ENCODE measurements at places on chromosomes 1 and 21.
A peak's percentile ranks its signal among the peaks of the same experiment; 100 is the strongest.

GRCh38 chr21:36966821-36967768, 626 bp upstream of the HLCS start:
- H3K4me1 ChIP-seq = peaks cover 15% of the 10 kb centered on the region
- peak overlapping the region; percentile 80 for H3K27ac ChIP-seq
- ATAC-seq = peak; percentile 67
- no peaks in the 10 kb centered on the region for H3K27me3 ChIP-seq

DNA sequence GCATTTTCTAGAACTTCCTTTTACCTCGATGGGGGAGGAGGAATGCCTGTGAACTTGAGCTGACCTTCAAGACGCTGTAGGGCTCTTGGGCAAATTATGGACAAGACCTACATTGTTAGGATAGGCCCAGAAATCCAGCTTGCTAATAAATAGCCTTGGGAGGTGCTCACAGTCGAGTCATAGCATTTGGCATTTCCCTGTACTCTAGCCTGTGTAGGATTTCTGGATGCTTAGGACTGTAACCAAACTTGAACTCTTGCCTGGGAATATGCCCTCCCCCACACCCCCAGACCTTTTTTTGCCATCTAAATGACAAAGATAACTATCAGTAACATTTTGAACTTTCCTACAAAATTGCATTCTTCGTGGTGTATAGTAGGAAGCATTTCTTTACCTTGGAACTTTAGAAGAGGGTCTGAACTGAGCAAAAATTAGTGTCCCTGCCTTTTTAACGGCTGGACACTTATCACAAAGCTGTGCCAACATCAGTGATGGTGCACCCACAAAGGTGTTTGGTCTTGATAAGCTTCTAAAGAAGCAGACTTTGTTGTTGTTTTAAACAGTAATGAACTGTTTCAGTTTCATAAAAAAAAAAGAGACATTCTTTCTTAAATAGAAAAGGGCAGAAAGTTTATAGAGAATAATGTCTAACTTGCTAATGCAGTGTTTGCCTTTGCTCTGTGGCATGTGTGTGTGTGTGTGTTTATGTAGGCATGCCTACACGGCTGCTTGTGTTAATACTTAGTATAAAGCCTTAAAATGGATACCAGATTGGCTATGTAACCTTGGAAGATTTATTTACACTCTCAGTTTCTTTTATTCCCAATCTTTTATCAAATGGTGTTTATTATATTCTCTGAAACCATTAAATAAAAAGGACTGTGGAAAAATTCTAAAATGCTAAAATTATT, 88.2 kb downstream of the NFIA start:
- no peaks in the 10 kb centered on the region for H3K4me1 ChIP-seq
- H3K27me3 ChIP-seq = peaks cover 23% of the 10 kb centered on the region
- H3K4me3 ChIP-seq = no peak overlapping the region
- no peak overlapping the region for H3K27ac ChIP-seq
- no peaks in the 10 kb centered on the region for H3K36me3 ChIP-seq

DNA sequence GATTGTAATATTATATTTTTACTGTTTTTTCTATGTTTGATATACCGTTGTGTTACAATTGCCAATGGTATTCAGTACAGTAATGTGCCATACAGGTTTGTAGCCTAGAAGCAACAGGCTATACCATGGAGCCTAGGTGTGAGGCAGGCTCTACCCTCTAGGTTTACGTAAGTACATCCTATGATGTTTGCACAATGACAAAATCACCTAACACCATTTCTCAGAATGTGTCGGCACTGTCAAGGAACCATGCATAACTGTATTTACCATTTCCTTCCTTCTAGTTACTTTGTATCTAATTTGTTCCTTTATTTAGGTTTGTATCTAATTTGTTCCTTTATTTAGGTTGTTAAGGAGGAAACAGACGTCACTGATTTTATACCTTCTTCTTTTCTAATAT, 9.9 kb downstream of the NPHP4 start:
- H3K4me1 ChIP-seq = peaks cover 11% of the 10 kb centered on the region
- H3K27ac ChIP-seq = no peak overlapping the region
- ATAC-seq = no peak
- H3K27me3 ChIP-seq = no peaks in the 10 kb centered on the region
- H3K36me3 ChIP-seq = peaks cover 14% of the 10 kb centered on the region

GRCh38 chr1:198656500-198656932, 17.7 kb downstream of the PTPRC start:
- H3K27me3 ChIP-seq = no peaks in the 10 kb centered on the region
- H3K4me1 ChIP-seq = peaks cover 53% of the 10 kb centered on the region
- H3K27ac ChIP-seq = peak overlapping the region; percentile 92
- peak overlapping the region; percentile 63 for H3K4me3 ChIP-seq

- ATAC-seq = no peak
- no peaks in the 10 kb centered on the region for H3K36me3 ChIP-seq
- H3K4me3 ChIP-seq = no peak overlapping the region
- peaks cover 7% of the 10 kb centered on the region for H3K4me1 ChIP-seq
- H3K27me3 ChIP-seq = peaks cover 17% of the 10 kb centered on the region
These were observed 1.6 kb upstream of the KDF1 start for GRCh38 chr1:26961826-26962225.

GRCh38 chr1:92921031-92922023, 39.9 kb downstream of the DIPK1A start:
- peak overlapping the region; percentile 17 for H3K27ac ChIP-seq
- H3K36me3 ChIP-seq = peaks cover 55% of the 10 kb centered on the region
- no peaks in the 10 kb centered on the region for H3K27me3 ChIP-seq
- H3K4me1 ChIP-seq = peaks cover 67% of the 10 kb centered on the region
- no peak overlapping the region for H3K4me3 ChIP-seq

DNA sequence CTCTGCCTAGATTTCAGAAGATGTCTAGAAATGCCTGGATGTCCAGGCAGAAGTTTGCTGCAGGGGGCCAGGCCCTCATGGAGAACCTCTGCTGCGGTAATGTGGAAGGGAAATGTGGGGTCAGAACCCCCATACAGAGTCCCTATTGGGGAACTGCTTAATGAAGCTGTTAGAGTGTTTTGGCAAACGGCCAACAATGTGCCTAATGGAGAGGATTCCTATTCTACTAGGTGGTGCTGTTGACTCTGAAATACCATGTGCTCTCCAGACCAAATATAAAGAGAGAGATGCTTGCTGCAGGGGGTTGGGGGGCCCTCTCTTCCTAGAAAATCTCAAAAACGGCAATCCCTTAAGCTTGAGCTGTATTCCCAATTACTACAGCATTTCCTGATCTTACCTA, 57.1 kb upstream of the DR1 start:
- peaks cover under 1% of the 10 kb centered on the region for H3K4me1 ChIP-seq
- H3K27ac ChIP-seq = no peak overlapping the region
- H3K36me3 ChIP-seq = peaks cover 90% of the 10 kb centered on the region
- ATAC-seq = no peak

DNA sequence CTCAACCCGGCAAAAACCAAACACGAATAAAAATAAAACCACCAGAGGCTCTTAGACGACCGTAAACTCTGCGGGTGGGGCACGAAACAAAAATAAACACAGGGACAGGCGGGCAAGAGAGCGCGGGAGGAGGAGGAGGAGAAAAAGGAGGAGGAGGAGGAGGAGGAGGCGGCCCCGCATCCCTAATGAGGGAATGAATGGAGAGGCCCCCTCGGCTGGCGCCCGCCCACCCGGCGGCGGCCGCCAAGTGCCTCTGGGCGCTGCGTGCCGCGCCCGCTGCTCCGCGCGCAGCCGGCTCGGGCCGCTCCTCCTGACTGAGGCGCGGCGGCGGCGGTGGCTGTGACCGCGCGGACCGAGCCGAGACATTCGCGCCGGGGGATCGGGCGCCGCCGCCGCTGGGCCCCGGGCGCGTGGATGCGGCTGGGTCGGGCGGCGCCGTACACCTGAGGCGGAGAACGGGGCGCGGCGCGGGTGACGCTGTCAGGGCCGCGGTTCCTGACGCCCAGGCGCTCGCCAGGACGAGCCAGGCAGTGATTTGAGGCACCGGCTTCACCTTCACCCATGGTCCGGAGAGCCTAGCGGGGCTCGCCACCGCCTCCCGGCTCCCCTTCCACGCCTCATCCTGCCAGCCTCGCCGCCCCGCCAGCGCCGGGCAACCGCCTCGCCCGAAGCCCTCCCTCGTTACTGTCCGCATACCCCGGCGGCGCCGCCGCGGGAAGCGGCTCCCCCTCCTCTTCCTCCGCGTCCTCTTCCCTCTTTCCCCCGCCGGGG, at the start of gene MARK1:
MARK1 (plus strand) TSS at position 229 of the 771 bp plus-strand sequence. CDS start 687 bp downstream, outside the sequence.
- peak; percentile 76 for ATAC-seq
- H3K4me3 ChIP-seq = peak within 1 kb of the TSS; percentile 86
- peak within 1 kb of the TSS; percentile 81 for H3K27ac ChIP-seq

DNA sequence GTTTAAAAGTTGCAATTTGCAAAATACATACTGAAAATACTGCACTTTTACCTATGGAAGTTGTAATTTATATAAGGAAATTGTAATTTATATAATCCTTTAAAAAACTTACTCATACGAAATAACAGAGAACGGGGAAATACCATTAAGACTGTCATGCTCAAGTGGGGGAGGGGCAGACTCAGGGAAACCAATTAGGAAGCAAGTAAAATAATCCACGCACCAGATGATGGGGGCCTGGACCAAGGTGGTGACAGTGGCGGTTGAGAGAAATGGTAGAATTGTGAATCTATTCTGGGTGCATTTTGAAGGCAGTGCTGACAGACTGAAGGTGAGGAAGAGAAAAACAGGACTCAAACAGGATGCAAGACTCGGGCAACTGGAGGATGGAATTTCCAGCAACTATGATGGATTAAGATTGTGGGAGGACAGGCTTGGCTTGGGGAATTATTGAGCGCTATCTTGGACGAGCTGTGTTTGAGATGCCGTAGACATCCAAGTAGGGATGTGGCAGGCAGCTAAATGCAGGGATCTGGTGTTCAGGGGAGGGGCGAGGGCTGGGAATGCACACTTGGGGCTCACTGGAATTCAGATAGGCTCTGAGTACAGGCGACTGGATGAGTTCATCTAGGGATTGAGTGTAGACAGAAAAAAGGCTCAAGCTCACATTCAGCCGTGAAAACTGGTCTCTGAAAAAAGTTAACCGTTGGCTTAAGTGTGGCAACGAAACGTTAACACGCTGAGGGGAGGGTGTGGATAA, 977 bp downstream of the LCA5L start:
- peak overlapping the region; percentile 94 for H3K27ac ChIP-seq
- ATAC-seq = no peak
- peak overlapping the region; percentile 95 for H3K4me3 ChIP-seq
- peaks cover 24% of the 10 kb centered on the region for H3K27me3 ChIP-seq

GRCh38 chr1:119286587-119287181, 81.9 kb upstream of the HAO2 start:
- no peak overlapping the region for H3K4me3 ChIP-seq
- H3K36me3 ChIP-seq = no peaks in the 10 kb centered on the region
- H3K27me3 ChIP-seq = peaks cover 9% of the 10 kb centered on the region
- ATAC-seq = peak; percentile 82
- H3K27ac ChIP-seq = no peak overlapping the region
- no peaks in the 10 kb centered on the region for H3K4me1 ChIP-seq
